ENCODE measurements at places on chromosomes 16 and 17.
A peak's percentile ranks its signal among the peaks of the same experiment; 100 is the strongest.

DNA sequence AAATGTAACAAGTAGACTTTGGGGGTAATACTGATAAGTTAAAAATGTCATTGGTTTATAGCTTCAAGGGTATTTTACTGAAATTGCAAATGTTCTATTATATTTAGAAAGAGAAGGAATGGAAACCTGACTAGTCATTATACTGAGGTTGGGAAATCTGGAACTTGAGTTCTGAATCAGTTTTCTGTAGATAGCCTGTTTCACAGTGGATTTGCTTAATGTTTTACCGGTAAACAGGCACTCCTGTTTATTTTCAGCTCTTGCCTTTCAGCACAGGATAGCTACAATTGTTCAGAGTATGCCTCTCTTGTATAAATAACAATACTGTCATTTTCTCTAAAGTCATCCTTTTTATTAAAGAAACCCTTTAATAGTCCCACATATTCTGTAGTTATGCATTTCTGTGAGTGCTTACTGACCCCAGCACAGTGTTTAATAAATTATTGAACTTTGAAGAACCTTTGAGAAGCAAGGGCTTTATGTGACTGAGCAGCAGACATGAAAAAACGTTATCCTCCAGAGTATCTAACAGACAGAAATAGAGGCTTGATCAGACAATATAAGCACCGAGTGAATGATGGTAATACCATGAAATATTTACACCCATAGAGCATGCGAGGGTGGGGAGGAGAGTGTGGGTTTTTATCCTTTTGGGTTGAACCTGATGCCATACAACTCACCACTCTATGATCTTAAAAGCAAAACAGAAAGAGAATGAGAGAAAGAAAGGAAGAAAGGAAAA is 58.2 kb downstream of the FTO start:
- no peak for DNase-seq
- H3K27me3 ChIP-seq = no peaks in the 10 kb centered on the region
- no peak overlapping the region for H3K27ac ChIP-seq
- no peak overlapping the region for H3K4me3 ChIP-seq
- no peaks in the 10 kb centered on the region for H3K36me3 ChIP-seq

- H3K27me3 ChIP-seq = peaks cover 23% of the 10 kb centered on the region
- no peaks in the 10 kb centered on the region for H3K4me1 ChIP-seq
- H3K27ac ChIP-seq = no peak overlapping the region
- H3K4me3 ChIP-seq = no peak overlapping the region
These were observed 204.5 kb upstream of the RPL38 start for GRCh38 chr17:73998653-73999645.

DNA sequence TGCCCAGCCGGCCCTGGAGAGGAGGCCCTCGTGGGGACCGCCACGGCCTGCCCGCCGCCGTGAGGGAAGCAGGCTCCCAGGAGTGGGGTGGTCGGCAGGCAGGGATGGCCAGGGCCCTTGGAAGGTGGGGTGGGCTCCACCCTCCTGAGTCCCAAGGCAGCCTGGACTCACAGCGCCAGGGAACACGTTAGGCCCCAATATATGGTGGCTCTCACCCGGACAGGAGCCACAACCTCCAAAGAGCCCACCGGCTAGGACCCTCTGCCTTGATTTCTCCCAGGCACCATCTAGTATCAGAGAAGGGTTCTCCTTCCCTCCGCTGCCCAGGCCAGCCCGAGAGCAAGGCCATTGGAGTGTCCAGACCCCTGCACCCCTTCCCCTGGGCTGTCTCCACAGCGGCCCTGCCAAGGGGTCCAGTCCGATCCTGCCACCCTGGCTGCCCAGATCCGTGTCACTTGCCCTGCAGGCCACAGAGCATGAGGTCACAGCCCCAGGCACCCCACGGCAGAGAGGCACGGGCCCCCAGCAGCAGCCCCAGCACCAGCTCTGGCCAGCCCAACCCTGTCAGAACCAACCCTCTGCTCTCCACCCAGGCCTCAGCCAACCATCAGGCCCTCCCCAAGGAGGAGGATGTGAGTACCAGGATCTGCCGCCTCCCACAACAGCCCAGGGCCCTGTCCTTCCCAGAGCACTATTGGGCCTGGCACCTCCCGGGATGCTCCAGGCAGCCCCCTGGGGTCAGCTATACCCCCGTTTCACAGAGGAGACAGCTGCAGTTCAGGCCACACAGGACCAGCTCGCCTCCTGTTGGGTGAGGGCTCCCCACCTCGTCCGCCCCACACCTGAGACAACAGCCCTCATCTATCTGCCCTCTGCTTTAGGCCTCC is 1.1 kb upstream of the AXIN1 start:
- peaks cover 5% of the 10 kb centered on the region for H3K4me1 ChIP-seq
- no peaks in the 10 kb centered on the region for H3K36me3 ChIP-seq
- no peak for DNase-seq
- no peak overlapping the region for H3K27ac ChIP-seq

DNA sequence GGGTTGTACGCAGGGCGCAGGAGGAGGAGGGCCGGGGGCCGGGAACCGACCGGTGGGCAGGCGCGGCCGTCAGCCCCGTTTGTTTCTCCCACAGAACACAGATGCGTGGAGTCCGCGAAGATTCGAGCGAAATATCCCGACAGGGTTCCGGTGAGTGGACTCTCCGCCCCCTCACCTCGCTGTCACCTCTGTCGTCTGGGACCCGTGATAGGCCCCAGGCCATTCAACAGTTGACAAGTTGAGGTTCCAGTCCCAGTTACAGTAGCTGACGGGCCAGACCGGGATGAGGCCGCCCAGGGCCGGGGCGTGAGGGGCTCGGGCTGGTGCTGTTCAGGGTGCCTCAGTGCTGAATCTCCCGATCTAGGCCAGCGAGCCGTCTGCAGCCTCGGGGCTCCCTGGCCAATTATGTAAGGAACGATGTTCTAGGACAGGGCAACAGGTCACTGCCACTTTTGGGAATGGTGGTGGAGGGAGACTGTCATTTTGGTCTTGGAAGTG is 628 bp downstream of the GABARAPL2 start:
- peak overlapping the region; percentile 82 for H3K4me3 ChIP-seq
- no peaks in the 10 kb centered on the region for H3K27me3 ChIP-seq
- no peaks in the 10 kb centered on the region for H3K4me1 ChIP-seq
- DNase-seq = no peak

GRCh38 chr17:62680541-62681052 is 53.1 kb downstream of the MRC2 start:
- no peak overlapping the region for H3K27ac ChIP-seq
- no peak for DNase-seq
- no peaks in the 10 kb centered on the region for H3K36me3 ChIP-seq
- no peak overlapping the region for H3K4me3 ChIP-seq

- no peaks in the 10 kb centered on the region for H3K27me3 ChIP-seq
- H3K4me3 ChIP-seq = no peak overlapping the region
- no peaks in the 10 kb centered on the region for H3K36me3 ChIP-seq
- no peak overlapping the region for H3K27ac ChIP-seq
- peaks cover 24% of the 10 kb centered on the region for H3K4me1 ChIP-seq
- peak; percentile 83 for DNase-seq
These were observed 1.2 kb downstream of the TMEM95 start for GRCh38 chr17:7356072-7356549.

DNA sequence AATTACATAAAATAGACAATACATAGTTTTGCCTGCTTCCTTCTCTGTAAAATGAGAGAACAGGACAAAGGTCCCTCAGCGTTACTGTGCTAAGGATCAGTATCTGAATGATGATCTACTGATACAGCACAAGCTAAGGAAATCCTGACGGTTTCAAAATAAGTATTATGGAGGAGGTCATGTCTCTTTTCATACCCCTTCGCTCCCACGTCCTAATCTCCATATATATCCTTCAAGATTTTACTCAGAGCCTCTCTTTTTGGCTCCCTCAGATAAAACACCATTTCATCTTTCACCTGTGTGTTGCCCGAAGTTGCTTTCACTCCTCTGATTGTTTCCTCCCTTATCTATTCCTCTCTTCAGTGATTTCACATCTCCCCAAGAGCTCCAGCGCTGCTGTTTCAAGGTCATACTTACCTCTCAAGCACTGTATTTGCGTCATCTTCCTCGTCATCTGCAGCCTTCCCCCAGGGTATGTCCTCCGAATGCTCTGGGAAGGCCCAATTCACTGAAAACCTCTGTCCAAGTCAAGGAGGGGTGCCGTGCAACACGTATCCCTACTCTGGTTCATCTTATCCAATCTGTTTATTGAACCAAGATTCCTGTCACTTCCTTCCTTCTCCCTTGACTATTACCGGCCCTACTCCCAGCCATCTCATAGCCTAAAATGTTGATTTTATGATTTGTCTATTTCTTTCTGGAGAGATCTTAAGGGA is 1.2 kb upstream of the BLTP2 start:
- no peak overlapping the region for H3K27ac ChIP-seq
- peaks cover 13% of the 10 kb centered on the region for H3K4me1 ChIP-seq
- no peak for DNase-seq
- no peak overlapping the region for H3K4me3 ChIP-seq
- H3K27me3 ChIP-seq = no peaks in the 10 kb centered on the region
- H3K36me3 ChIP-seq = peaks cover 19% of the 10 kb centered on the region

DNA sequence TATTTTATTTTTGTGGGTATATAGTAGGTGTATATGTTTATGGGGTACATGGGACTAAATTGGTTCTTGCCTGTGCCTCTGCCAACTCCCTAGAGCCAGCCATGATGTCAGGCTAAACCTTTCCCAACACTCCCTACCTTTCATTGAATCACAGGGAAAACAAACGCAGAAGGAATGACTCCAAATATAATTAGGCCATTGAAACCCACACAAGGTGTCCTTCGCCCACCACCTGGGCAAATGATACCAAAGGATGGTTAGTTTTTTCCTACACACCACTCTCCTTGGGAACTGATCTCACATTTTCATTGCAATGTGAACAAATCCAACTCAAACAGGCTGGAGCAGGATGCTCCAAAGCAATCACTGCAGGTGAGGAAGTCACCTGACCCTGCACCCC is 27.5 kb downstream of the WSB1 start:
- H3K4me3 ChIP-seq = no peak overlapping the region
- no peaks in the 10 kb centered on the region for H3K27me3 ChIP-seq
- H3K4me1 ChIP-seq = peaks cover 11% of the 10 kb centered on the region
- no peak overlapping the region for H3K27ac ChIP-seq
- DNase-seq = no peak
- 0 out of 2 replicates have a peak, but pooled peaks cover 3% of the 10 kb centered on the region for H3K36me3 ChIP-seq

- no peaks in the 10 kb centered on the region for H3K27me3 ChIP-seq
- H3K36me3 ChIP-seq = no peaks in the 10 kb centered on the region
- H3K27ac ChIP-seq = no peak overlapping the region
- no peaks in the 10 kb centered on the region for H3K4me1 ChIP-seq
- DNase-seq = no peak
- H3K4me3 ChIP-seq = no peak overlapping the region
These were observed 11.9 kb upstream of the ASGR1 start for GRCh38 chr17:7191069-7191468.

DNA sequence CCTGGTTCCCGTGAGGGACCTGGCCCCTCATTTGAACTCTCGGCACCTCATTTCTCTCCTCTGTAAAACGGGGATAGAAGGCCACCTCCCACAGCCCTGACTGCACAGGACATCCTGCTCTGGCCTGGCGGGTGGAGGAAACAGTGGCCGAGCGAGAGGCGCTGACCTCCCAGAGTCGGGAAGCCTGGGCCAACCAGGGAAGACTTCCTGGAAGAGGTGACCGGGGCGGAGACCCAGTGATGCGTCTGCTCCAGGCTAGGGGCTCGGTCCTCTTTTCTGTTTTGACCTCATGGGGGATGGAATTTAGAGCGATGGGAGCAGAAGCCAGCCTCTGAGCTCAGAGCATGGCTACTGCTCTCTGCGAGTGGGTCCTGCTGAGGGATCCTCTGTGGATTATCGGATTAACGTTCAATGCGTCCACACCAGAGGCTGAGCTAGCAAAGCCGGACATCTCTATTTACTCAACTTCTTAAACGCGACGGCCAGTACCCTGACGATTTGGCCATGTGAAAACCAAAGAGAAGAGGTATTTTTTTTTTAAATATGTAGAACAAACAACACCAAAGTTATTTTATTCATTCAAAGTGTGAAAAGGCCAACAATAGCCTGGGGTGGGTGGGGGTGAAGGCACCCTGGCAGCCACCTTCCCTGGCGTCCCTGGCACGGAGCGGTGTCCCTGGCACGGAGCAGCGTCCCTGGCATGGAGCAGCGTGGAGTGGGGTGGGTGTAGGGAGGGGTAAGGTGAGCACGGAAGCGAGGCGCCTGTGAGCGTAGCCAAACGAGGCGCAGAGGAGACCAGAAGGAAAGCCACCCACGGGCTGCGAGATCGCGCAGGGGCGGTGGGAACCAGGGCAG is 9.2 kb upstream of the MSLN start:
- no peaks in the 10 kb centered on the region for H3K4me1 ChIP-seq
- DNase-seq = no peak
- no peak overlapping the region for H3K4me3 ChIP-seq
- H3K27ac ChIP-seq = no peak overlapping the region
- H3K36me3 ChIP-seq = no peaks in the 10 kb centered on the region

DNA sequence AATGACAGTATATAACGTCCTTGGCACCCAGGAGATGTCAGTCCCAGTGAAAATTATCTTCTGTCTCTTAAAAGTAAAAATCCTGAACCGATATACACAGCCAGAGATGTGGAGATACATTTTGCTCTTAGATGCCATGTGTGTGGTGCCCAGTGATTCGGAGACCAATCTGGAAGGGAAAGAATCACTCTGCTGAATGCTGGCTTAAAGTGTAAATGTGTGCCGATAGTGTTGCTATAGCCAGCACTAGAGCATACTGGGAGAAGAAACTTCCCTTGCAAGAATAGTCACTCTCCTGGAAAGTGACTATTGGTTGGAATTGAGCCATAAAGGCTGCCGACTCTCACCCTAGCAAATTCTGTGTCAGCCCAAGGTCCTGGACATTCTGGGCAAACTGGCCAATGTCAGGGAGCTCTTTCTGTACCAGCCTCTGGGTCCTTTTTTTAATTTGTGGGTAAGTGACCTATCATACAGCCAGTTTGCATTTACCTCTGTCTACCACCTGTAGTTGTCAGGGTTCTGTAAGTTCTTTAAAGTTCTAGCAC is 44.2 kb upstream of the HNF1B start:
- H3K27ac ChIP-seq = no peak overlapping the region

DNA sequence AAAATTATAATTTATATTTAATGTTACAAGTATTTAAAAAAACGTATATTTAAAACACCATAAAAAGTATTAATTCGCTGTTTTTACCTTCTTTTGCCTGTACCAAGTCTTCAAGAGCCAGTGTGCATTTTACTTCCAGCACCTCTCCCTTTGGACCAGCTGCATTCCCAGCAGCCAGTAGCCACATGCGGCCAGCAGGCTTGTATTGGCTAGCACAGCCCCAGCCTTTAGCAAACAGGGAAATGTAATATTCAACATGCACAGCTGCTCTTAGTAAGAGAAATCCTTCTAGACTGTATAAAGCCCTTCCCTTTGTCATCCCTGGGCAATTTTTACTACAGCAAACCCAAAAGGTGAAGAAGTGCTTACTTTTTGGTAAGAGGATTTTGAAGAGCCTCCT is 6.6 kb downstream of the DHODH start:
- H3K36me3 ChIP-seq = no peaks in the 10 kb centered on the region
- H3K4me1 ChIP-seq = no peaks in the 10 kb centered on the region
- H3K27ac ChIP-seq = no peak overlapping the region
- DNase-seq = no peak
- H3K4me3 ChIP-seq = no peak overlapping the region
